ENCODE measurements at places on chromosomes 3 and 15.

- no peak for DNase-seq
Measured at GRCh38 chr3:113213896-113214587, 2.7 kb downstream of the BOC start.

DNA sequence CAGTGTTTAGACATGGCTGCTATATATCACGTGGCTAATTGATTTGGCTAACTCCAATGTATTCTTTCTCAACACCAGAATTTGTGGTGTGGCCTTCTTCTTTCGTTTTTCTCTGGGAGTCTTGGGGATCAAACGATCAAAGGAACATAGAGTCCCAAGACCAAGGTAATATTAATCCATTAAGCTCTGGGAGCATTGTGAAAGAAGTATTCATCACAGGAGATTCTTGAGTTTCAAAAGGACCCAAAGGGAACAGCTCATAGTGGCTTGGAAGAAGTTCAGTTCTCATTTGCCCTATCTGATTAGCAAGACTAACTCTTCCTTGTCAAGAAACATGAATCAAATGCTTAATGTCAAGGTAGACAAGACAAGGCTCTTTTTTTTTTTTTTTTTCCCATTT, 32.9 kb upstream of the TICRR start:
- DNase-seq: no peak

GRCh38 chr3:194049394-194049793, 86.6 kb upstream of the HES1 start:
- no peak for DNase-seq

DNA sequence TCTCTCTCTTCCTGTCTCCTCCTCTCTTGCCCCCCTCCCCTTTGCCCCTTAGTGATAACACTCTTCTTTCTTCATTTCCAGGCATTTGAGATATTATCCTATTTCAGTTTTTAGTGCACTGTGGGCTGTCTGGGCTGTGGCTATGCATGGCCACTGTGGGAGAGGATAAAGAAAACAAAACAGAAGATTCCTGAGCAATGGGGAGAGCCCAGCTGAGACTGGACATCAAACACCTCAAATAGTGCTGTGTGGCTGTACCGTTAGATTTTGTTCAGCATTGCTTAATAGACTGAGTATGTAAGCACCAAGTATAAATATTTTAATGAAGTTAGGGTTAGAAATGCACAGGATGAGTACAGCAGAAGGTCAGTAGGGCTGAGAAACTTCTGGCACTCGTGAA, 7.9 kb upstream of the GBE1 start:
- DNase-seq: no peak

DNA sequence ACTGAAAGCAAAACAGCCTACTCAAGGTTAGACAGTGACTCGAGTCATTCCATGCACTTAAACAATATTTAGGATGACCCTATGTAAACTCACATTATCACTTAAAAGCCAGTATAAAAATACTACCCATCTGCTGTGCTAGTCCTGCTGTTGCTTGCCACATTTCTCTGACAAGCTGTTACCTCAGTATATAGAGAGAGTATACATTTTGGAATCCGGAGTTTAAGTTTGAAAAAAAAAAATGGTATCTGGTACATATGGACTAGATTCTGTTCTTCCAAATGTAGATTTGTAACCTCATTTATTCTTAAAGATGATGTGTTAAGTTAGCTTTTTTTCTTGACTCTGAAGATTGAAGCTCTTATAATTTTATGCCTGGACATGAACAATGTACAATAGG, 503.8 kb upstream of the TPRG1 start:
- DNase-seq: no peak

DNA sequence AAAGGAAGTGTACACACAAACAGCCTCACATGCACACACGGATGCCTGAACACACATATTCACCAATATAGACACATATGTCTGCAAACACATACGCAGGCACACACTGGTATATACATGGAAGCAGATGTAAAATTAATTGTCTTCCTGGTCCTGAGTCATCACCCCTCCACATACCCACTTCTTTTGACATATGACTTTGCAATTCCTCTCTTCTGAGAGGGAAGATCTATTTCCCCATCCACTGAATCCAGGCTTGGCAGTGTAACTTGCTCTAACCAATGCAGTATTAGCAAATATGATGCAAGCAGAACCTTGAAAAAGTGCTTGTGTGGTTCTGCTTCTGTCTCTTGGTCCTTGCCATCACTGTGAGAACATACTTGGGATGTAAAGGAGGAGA, 76.8 kb upstream of the HRH1 start:
- DNase-seq: no peak

DNA sequence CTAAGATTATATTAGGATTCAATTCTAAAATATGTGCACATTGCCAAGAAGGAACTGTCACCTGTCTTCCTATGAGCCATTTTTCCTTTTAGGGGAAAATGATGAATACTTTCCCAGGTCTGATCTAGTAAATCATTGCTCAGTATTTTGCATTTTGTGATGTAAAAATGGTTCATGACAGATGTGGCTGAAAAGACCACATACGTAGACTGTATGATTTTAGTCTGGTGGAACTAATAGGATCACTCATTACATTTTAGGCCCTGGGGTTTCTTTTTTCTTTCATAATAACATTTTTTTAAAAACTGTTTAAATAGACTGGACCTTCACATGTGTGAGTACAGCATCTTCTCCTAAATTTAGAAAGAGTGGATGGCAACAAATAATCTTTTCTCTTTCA, 201.7 kb upstream of the MLF1 start:
- DNase-seq: no peak

- no peak for DNase-seq
Measured at GRCh38 chr15:80389370-80389769, 14.8 kb upstream of the ARNT2 start.

- DNase-seq: peak; percentile 36
Measured at GRCh38 chr3:58492494-58492905, 604 bp downstream of the KCTD6 start.

- peak; percentile 44 for DNase-seq
Measured at GRCh38 chr15:74302821-74303359, 64.6 kb downstream of the CYP11A1 start.

DNA sequence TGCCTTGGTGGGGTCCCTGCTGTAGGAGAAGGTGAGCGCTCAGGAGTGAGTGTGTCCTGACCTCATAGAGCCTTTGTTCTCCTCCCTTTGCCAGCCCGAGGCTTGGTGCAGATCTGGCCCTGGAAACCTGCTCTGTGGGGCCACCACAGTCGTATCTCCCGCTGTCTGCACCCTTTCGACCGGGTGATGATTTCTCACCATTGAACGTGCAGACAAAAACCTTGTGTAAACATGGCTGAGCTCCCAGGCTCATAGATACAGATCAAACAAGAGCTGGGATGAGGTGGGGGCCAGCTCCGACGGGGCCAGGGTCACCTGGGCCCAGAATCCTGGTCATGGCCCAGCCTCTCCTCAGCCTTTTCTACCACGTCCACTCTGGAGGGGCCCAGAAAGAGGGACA, 34.6 kb upstream of the ESYT3 start:
- DNase-seq: no peak

GRCh38 chr3:98980915-98981596, 79.6 kb upstream of the DCBLD2 start:
- DNase-seq: no peak

GRCh38 chr3:54837964-54838363, 89.9 kb downstream of the LRTM1 start:
- no peak for DNase-seq

DNA sequence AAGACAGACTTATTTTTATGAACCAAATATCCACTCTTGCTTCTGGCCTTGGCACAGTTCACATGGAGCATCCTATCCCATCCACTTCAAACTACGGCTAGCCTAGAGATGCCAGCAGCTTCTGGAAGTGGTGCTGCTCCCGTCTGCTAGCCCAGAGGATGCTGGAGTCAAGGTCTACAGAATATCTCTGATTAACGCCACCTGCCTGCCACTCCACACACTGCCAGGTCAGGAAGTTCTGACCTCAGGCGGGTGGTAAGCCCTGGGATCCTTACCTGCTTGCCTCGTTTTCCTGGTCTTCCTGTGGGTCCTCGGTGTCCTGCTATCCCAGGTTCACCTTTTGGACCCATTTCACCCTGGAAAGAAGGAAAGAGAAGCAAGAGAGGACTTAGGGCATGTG, 42.9 kb downstream of the EAF1 start:
- DNase-seq: no peak

GRCh38 chr15:27427276-27427675, 456.3 kb downstream of the GABRG3 start:
- no peak for DNase-seq

DNA sequence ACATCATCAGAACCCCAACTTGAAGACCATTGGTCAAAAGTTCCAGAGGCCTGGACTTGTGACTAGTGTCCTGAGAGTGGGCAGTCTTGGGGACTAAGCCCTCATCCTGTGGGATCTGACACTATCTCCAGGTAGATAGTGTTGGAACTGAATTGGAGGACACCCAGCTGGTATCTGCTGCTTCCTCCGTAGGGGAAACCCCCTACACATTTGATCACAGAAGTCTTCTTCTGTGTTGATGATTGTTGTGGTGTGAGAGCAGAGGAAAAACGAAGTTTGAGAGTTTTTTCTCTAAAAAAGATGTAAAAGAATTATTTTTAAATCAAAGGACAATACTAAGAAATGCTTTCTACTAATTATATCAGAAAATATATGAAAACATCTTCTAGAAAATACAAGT, 6.9 kb downstream of the NSMCE3 start:
- no peak for DNase-seq

- no peak for DNase-seq
Measured at GRCh38 chr3:121992601-121993560, 29.2 kb downstream of the ILDR1 start.

DNA sequence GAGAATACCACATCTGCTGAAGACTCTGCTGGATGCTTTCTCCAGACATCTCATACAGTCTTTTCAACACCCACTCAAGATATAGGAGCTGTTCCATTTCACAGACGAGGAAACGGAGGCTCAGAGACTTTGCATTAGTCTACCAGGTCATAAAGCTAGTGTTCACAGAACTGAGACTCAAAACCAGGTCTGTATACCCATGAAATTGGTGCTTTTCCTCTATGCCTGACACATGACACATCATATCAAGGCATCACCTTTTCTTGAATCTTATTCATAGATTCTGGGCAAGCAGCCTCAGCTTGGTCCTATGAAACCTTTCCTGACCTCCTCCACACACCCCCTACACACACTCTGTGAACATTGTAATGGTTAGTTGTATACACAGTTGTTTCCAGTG, 101.2 kb downstream of the LPP start:
- no peak for DNase-seq

DNA sequence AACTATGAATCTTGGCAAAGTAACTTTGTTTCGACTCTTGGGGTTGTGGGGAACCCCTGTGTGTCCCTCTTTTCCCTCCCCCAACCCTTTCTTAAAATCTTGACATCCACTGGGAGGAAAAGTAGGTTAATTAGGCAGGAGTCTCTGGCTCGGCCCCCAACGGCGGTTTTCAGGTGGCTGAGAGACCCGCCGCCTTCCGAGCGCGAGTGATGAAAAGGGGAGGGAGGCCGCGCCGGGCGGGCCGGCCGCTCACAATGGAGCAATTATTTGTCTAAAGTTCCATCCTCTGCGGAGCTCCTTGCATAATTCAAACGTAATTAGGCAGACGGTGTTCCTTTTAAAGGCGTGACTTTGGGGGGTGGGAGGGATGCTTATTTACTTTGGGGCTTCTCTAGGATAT, 51.7 kb downstream of the ZIC4 start:
- DNase-seq: no peak

DNA sequence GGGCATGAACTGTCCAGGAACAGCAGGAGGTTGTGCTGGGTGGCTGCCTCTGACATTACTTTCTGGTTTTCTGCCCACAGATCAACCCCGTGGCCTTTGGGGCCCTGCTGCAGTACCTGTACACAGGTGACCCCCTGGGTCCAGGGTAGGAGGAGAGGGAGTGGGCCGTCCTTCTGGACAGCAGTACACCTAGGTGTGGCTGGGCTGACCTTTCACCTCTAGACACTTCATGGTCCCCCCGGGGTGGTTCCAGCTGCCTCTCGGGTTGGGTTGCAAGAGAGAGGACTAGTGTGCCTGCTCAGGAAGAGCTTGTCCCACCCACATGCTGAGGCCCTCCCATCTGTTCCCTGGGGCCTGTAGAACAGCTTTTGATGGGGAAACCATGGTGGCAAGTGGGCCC, 3.7 kb downstream of the ABTB1 start:
- peak; percentile 18 for DNase-seq

DNA sequence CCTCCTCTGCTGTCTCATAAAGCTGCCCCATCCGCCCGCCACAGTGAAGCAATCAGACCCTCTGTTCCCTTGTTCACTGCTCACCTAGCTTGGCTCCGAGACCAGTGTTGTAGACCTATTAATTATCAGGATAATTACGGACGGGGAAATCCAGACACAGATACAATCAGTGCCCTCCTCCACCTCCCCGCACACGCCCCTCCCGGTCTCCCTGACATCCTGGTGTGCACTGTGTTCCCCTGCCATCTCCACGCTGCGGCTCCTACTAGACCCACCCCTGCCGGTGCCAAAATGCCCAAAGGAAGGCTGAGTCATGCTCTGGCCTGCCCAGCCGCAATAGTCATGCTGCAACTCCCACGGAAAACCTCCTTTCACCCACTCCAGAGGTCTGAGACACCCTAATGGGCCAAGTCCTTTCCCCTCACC, 277.3 kb upstream of the TLE3 start:
- no peak for DNase-seq

GRCh38 chr15:41180206-41180789, 50.3 kb downstream of the EXD1 start:
- DNase-seq: no peak

DNA sequence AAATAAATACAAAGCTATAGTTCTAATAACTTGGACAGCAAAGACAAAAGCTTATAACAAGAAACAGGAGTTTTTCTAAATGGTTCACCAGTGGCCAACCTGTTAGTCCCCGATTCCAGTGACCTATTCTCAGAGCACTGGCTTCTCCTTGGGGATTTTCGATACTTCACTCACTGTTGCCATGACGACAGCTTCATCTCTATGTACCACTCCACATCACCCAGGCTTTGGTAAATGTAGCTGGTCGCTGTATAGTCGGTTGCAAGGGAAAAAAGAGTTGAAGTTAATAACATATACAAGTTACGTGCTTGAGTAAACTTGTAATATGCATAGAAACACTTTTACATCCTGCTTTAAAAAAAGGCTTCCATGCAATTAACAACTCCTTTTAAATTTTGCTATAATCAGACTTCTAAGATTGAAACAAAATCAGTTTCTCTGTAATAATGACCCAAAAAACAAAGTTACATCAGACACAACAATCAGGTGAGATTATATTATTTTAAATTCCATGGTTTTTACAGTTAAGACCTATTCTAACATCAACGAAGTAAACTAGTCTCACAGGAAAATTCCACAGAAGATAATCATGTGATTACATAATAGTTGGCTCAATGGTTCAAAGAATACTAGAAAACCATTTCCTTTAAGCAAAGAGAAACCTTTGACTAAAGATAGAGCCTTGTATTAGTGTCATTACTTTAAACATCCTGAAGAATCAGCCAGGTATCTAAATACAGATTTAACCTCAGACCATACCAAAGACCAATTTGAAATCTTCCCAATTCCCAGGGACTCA, 2.9 kb downstream of the CCNL1 start:
- no peak for DNase-seq
